ENCODE measurements at places on chromosomes 7 and 10.

DNA sequence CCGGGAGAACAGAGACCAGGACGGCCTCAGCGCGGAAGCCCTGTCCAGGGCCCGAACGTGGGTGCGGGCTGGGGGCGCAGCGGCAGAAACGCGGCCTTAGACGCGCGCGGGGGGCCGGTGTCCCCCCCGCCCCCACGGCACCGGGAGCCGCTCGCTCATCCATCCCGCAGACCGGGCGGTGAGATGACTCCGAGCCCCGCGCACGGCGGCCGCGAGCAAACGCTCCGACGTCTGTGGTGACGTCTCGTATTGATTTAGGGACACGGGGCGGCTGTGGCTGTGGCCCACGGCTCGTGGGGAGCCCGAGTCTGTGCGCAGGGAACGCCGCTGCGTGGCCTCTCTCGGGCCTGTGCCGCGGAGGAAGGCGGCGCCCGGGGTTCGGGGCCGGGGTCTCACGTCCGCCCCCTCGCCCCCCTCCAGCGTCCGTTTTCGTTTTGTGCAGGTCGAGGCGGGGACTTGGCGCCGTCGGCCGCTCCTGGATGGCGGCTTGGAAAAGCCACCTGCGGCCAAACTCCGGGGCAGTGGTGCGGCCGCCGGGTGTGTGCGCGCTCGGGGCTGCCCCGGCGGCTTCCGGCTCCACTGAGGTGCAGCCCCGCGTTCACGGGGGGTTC, 1.0 kb upstream of the NKX6-2 start:
- DNase-seq = no peak

DNA sequence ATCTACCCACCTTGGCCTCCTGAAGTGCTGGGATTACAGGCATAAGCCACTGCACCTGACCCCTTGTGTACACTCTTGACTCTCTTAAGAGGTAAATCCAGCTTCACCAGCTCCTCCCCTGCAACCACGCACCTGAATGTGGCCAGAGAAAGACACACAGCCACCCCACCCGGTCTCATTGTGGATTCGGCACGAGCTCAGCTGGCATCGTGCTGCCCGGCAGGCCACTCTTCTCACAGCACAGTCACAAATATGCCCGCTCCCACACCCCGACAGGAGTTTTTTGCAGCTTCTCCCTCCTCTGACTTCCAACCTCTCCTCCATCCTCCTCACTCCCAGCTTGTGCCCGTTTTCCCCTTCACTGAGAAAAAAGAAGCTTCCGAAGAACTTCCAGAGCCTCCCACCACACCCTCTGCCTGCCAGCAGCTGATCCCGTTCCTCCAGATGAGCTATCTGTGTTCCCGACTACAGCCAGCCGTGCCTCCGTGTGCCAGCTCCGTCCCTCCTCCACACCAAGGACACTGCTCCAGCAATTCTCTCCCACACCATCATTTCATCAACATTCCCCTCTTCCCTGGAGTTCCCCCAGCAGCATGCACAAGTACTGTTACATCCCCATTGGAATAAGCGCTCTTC, 8.0 kb upstream of the SMARCD3 start:
- no peak for DNase-seq

DNA sequence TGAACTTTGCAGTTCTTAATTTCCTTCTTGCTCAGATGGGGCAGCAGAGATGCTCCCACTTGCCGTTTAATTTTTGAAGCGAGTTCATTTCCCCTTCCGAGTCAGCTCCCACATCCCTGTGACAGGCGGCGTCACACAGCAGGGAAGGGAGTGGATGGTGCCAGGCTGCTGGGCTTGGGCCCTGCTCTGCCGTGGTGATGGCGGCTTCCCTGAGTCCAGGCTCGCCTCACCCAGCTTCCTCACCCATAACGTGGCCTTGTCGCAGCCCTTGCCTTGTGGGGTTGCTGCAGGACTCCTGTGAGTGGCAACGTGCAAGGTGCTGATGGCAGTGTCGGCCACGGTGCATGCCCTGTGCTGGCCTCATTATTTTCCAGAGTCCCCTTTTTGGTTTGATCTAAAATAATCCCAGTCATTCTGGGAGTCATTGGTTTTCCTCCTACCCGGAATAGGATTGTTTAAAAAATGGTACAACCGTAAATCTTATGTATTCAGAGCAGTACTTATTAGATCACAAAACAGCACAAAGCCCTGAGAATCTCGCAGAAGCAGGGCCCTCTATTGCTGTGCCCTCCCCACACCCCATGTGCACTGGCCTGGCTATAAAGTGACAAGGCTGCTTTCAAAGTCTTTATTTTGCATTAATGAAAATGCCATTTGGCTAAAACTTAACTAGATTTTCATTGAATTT, 260.1 kb downstream of the WDR37 start:
- no peak for DNase-seq

DNA sequence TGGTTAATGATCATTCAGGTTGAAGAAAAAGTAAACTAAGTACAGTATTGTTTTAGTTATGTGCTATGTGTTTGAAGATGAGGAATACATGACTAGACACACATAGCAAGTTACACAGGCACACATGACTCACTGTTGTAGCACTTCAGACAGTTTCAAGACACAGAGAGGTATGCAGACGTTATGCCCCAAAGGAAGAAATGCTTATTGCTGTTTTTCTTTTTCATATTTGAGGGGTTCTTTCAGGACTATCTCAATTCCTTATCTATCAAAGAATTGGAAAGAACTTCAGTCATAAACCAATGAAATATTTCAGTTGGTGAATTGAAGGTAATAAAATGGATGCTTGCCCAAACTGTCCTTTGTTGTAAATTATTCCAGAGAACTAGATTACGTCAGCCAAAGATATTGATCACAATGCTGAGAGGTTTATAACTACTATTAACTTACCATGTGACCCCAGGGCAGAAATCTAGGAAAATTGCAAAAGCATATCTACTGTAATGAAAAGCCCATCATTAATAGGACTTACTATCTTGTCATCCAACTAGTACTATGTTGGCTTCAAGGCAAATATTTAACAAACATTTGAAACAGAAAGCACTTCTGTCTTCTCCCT, 61.2 kb upstream of the CAPZA2 start:
- DNase-seq = no peak

GRCh38 chr10:102880256-102880655, 11.0 kb downstream of the AS3MT start:
- DNase-seq = no peak

GRCh38 chr7:901388-902154, 25.2 kb downstream of the GET4 start:
- peak; percentile 56 for DNase-seq

DNA sequence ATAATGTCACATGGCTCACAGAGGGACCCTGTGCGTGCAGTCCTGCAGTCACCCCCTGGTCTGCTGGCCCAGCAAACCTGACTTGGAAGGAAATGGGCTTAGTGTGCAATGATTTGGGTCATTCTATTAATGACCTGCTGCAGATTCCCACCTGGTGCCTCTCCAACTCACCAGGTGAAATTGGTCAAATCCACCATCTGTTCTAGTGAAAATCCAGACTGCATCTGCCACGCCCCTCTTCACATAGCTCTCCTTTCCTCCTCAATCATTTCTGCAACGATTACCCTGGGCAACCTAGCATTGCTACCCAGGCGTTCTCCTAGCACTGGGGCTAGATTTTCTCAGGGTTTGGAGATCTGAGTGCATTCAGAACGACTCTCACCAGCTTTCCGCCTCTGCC, 29.4 kb downstream of the SRRM3 start:
- DNase-seq = no peak

- DNase-seq = no peak
Measured at GRCh38 chr10:100688201-100688600, 57.2 kb upstream of the PAX2 start.

- DNase-seq = no peak
Measured at GRCh38 chr7:44621034-44621749, 14.8 kb downstream of the OGDH start.

DNA sequence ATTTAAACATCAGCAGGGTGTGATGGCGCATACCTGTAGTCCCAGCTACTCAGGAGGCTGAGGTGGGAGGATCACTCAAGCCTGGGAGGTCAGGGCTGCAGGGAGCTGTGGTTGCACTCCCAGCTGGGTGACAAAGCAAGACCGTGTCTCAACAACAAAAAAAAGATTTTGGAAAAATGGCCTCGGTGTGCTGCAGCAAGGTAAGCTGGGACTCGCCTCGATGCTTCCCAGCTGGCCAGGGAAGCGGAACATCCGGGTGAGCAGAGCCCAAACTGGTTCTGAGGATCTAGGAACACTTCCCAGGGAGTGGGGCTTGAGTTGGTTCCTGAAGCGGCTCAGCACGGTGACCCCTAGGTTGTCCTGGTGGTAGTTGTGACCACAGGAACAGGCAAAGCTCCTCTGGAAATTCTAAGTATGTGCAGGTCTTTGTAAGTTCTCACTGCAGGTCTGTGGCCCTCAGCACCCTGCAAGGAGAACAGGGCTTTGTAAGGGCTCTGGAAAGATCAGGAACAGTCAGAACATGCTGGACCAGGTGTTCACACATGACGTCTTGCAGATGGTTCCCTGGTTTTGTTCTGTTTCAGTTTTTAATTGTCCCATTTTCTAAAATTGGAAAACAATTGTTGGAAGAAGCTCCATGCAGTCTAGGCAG, 38.6 kb upstream of the ZMIZ2 start:
- DNase-seq = no peak

DNA sequence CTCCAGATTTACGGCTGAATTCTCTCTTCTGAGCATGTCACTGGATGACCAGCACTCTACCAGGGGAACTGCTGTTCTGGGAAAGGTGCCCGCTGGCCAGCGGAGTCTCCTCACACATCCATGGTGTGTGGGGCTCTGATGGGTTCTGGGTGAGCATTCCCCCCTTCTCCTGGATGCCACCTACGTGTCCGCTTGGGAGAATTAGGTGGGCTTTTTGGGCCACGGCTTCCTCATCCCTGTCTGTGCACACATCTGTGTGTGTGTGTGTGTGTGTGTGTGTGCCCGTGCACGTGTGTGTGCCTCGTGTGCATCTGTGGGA, 163.0 kb downstream of the DNAJB6 start:
- no peak for DNase-seq

GRCh38 chr10:6833458-6834011, 253.5 kb upstream of the PRKCQ start:
- DNase-seq = no peak

DNA sequence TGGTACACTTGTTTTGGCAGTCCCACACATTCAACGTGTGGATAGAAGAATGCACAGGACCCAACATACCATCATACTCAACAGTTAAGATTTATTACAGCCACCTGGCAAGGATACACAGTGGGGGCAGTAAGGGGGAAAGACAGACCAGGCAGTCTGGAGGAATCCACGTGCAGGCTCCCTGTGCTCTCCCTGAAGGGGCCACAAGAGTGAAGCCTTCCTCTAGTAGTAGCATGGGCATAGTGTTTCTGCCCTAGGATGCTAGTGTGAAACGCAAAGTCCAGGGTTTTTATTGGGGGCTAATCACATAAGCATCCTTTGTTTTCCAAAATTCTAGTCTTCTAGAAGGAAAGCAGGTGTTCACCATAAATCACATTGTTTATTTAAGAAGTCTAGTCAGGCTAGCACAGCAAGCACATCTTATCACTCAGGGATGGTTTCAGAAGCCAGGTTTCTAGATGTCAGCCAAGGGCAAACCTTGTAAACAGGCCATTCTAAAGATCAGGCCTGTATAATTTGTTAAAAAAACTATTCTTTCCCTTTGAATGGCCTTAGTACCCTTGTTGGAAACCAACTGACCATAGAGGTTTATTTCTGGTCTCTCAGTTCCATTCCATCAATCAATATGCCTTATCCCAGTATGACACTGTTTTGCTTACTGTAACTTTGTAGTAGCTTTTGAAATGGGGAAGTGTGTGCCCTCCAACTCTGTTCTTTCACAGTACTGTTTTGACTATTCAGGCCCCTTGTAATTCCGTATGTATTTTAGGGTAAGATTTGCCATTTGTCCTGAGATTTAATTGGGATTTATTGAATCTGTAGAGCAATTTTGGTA, 12.4 kb upstream of the TFAM start:
- no peak for DNase-seq

DNA sequence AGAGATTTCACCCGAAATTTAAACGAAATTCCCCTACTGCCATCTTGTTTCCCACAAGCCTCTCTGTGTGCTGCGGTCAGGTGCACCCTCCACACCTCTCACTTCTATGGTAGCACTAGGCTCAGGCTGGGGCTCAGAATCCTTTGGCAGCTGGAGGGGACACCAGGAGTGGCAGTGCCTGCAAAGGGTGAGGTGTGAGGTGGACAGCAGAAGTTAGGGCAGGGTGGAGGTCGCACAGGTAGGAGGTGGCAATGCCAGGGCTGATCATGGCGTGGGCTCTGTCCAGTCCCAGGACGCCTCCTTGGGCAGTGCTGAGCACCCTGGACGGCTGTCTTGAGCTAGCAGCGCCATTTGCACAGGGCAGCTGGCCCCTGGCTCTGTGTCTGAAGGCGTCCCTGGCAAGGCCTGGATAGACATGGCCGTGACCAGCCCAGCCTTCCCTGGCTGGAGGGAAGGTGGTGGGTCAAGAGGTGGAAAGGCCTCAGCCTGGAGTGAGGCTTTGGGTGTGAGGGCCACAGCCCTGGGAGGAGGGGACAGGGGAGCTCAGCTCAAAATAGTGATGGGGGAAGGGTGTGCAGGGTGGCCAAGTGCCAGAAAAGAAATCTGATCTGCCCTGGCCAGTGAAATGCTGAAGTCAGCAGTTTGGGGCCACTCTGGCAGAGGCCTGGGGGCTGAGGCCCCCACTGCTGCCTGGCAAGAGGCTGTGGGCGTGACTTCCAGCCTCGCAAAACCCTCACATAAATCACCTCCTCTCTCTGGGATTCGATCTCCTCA, 40.0 kb downstream of the ZCCHC24 start:
- DNase-seq = no peak

DNA sequence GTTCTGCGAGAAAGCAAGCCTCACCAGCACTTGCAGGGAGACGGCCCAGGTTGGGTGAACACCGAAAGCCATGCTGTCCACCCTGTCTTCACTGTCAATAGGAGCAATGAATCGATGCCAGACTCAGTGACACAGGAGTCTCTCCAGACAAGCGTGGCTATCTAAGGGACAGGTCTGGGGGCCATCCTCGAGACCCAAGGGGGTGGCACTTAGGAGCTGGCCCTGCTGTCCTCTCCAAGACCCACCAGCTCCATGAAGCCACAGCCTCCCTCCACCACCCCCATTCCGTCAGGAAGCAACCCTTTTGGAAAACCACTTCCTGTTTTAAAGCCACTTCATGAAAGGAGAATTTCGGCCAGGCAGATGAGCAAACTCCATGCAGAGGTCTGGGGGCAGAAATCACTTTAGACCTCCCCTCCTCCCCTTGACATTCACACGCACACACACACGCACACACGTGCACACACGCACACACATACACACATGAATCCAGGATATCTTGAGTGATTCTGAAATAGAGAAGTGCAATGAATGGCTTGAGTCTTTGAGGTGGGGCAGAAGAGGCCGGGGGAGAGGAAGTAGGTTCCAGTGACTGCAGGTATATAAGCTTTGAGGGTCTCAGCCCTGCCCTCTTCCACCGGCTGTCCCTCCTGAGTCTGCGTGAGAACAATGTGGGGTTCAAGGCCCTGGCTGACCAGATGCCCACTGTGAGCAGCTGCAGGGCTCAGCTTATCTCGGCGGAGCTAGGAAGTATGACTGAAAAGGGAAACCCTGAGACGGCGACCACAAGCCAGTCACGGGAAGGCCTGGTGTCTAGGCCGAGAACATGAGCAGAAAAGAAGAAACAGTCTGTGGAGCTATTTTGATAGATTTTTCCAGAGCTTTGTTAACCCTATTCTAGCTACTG, 25.0 kb downstream of the RGS10 start:
- DNase-seq = no peak
